ENCODE measurements at places on chromosomes 12 and 14. TPM values are rescaled to one million over a fixed set of nuclear protein-coding genes. Genes with fewer than 3 reads are reported as not detected.

Gene ZBTB1
- 51.1 TPM for total RNA-seq

Gene TAS2R7
- total RNA-seq: not detected

Gene FOXN4
- not detected for total RNA-seq

Gene NR4A1
- 79.2 TPM for total RNA-seq

Gene COX8C
- not detected for total RNA-seq

Gene FAM90A1
- total RNA-seq: 0.65 TPM

Gene AEBP2
- 67.1 TPM for total RNA-seq

Gene AQP6
- total RNA-seq: not detected

Gene NANOG
- total RNA-seq: 2.5 TPM

Gene SLC38A4
- total RNA-seq: 37.1 TPM

All from ureter (tissue), 1 donor.